ENCODE measurements at places on chromosomes 1 and 21.

GRCh38 chr21:15140321-15141019, 75.7 kb upstream of the NRIP1 start:
- no peak for DNase-seq

DNA sequence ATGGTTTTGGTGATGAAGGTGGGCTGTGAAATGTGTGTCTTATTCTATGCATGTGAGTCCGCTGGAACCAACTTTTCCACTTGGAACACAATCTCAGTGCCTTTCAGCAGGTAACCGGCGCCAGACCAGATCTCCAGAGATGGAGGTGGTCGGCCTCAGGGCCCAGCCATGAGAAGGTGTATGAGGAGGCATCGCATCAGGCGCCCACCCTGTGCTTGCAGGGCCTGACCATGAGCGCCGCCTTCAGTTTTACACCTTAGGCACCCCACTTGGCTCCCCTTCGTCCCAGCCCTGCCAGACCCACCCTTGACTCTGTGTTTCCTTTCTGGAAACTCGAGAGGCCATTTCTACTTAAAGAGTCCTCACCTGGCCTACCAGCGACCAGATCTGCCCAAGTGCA, 48.6 kb upstream of the ATF3 start:
- DNase-seq: no peak

DNA sequence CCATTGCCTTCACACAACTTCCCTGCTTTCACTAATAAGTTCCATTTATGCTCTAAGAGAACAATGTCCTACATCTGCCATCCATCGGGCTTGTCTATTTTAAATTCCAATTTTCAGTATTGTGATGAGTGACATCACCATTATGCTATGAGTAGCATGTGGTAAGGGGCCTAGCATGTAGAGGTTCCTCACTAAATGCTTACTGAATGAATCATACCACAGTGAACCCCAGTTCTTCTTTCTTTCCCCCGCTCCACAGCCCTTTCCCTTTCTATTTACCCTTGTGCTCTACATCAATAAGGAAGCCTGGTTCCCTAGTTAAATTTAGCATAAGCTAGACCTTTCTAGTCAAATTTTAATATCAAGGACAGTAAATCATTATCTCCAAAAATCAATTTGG, 195.0 kb upstream of the RGS18 start:
- DNase-seq: no peak

GRCh38 chr1:39103328-39104157, 77.4 kb downstream of the NDUFS5 start:
- DNase-seq: no peak

GRCh38 chr1:226979115-226979516, 39.0 kb downstream of the COQ8A start:
- DNase-seq: no peak

DNA sequence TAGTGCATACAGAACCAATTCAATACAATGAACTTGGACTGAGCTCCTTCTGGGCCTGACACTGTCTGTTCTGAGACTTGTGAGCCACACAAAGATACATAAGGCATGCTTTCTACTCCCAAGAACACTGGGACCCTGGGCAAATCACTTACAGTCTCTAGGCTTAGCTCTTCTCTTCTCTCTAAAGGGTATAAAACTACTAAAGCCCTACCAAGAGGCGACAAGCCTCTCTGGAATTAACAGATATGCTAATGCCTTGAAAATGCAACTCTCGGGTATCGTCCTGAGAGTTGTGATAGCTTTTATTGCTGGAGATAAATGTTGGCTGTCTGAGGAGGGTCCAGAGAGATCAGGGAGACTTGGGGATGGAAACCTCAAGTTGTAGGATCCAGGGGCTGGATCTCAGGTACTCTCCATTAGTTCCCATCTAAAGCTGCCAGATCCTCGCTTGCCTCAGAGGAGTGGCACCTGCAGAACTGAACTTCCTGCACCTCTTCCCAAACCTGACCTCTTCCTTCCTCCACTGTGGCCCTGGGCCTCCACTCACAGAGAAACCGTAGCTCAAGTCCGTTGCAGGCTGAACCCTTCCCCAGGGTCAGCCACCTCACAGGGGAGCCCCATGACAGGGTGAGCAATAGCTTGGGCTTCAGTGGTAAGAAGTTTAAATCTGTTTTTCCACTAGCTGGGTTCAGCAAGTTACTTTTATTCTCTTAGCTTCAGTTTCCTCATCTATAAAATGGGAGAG, 11.5 kb upstream of the CFAP45 start:
- DNase-seq: peak; percentile 49

Data from B cell (primary cell).